ENCODE measurements at places on chromosomes 3 and 15.

- no peak for DNase-seq
Measured at GRCh38 chr3:72413228-72413627, 435.0 kb downstream of the SHQ1 start.

DNA sequence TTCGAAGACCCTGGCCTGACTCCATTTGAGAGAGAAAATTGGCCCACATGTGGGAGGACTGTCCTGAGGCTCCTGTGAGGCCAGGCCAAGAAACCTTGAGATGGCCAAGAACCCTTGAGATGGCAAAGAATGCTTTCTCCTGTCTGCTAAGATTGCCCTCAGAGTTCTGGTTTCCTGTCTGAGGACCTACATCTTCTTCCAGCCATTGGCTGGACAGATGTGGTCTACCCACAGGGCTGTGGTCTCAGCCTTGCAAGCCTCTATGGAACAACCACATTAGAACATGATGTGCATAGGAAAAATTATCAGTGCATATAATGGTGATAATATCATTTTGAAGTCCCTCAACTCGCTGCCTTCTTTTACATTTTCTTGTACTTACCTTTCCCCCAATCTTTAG lies 10.8 kb upstream of the RASA2 start:
- DNase-seq = no peak

GRCh38 chr15:96501362-96501761 lies 170.9 kb downstream of the NR2F2 start:
- no peak for DNase-seq

DNA sequence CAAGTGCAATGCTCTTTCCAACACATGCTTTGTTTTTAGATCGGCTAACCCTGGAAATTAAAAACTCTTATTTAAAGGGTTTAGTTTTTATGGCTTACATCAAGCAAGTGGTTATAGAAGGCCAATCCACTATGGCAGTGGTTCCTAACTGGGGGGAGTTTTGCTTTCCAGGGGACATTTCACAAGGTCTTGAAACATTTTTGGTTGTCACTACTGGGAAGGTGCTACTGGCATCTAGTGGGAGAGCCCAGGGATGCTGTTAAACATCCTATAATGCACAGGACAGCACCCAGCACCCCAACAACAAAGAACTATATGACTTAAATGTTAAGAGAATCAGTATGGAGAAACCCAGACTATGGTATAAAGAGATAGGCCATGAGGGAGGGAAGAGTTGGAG lies 439.0 kb downstream of the NTRK3 start:
- DNase-seq = no peak

DNA sequence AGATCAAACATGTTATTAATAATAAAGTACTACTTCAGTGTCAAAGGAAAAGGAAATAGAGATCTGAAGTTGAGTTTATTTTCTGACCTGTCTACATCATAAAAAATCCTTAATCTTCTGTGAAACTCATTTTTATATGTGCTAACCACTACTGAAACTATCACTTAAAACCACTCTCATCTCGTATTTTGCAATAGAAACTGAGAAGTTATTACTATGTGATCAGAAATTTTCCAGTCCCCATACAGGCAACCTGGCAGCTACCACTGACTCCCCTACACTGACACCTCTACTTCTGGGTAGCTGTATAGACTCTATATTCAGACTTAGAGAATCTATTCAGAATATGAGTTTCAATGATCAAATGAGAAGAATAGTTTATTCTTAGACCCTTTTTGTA lies 8.3 kb downstream of the HDGFL3 start:
- DNase-seq = no peak

DNA sequence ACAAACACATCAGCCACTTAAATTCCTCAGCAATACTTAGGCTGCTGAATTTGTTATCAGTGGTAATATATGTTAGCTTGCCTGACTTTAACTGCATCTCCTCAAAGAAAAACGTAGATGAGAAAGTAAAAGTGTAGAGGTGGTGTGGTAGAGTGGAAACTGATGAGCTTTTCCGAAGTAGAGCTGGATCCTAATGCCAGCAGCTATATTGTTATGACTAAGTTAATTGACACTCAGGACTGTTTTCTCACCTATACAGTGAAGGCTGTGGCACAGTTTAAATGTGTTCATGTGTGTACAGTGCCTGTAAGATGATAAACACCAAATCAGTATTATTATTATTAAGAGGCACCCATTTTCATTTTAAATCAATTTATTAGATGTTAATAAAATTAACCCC lies 174.9 kb downstream of the TNIK start:
- no peak for DNase-seq

- no peak for DNase-seq
Measured at GRCh38 chr3:184441202-184441900, 61.5 kb downstream of the CHRD start.

DNA sequence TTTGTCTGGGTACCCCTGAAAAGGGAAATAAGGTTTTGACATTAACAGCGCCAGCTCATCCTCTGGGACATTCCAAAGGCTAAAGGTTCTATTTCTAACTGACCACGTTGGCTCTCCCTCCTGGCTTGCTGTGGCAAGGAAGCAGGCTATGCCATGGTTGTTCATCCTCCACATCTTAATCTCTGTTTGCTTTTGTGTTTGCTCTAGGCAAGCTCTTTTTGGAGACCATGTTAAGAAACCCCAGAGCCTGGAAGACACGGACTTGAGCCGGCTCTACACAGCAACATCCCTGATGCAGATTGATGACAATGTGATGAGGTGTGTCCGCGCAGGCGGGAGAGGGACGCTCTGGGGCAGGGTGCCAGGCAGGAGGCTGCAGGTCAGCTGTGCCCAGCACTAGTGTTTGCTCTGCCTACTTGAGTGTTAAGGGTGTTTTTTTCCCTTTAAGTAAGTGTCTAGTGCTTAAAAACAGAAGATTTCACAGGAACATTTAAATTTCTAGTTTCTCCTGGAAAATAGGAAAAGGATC lies 33.3 kb downstream of the RLBP1 start:
- no peak for DNase-seq
